D341Med (cell line): ENCODE measurements at places on chromosomes 5 and 9.

DNA sequence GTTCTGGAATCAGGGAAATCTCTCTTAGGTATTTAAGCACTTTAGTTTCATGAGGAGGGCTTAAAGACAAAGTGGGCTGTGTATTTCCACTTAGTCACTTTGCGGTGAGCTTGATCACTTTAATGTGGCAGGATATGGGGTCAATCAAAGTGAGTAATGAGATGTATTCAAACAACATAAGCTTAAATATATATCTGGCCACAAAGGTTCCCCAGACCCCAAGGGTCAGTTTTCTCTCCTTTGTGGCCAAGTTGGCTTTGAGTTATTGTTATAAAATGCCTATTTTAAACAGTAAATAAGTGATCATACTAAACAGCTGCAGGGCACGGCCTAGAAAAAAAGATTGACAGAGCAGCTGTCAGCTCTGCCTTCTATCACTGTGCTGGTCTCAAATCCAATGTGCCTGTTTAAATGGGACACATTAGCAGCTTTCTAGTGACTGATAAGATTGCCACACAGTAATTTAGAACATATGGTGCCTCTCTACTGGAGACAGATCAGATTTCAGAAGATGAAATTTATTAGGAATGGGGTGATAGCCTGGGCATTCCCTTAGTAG lies 363.9 kb downstream of the AGTPBP1 start:
- no peak for DNase-seq

DNA sequence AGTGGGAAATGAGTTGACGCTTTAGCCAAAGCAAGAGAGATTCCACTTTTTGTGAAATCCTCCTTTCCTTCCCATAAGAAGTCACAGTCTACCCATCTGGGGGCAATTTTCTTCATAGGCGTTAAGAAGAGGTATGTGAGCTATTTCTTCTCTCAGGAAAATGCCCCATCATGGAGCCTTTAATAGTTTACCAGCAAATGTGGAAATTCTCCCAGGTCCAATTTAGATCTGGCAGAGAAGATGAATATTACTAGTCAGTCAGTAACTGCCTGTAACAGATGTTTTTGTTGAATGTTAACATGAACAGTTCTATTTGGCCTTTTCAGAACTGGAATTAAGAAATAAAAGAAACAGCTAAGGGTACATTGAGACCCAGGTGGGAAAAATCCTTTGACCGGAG lies 156.4 kb upstream of the RFX3 start:
- no peak for DNase-seq

GRCh38 chr5:143147902-143148301 lies 255.6 kb downstream of the NR3C1 start:
- no peak for DNase-seq

- no peak for DNase-seq
These were observed 138.8 kb upstream of the POC5 start for GRCh38 chr5:75856056-75856455.

DNA sequence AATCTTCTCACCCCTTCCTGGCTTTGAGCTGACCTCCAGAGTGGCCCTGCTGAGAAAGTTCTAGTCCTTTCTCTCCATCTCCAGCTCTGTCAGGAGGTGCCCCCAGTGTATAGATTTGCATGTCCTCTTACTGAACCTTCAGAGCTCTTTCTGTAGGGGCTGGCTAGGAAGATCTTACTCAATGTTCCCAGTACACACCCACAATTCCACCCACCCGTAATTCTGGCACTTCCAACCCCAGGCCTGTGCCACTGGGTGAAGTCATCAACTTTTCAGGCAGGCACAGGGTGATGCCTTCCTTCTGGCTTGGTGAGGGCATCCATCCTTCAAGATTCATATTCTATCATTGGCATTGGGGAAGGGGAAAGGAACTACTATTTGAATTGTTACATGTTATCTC lies 75.9 kb downstream of the ACER2 start:
- no peak for DNase-seq

DNA sequence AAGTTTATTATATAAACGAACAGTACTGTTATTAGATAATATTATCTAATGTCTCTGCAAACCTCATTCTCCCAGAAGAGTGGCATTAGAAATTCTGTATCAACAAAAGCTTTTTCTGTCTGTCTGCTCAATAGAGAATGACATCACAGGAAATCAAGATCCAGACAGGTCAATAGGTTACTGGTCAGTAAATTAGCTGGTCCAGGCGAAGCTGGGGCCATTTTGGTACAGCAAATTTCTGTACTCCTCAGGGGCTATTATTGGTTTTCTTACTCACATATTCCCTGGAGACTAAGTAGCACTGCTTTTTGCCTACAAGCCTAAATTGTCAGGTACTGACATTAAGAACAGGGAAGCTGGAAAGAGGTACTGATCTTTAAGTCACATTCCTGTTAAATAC lies 80.5 kb downstream of the PLPP1 start:
- no peak for DNase-seq

DNA sequence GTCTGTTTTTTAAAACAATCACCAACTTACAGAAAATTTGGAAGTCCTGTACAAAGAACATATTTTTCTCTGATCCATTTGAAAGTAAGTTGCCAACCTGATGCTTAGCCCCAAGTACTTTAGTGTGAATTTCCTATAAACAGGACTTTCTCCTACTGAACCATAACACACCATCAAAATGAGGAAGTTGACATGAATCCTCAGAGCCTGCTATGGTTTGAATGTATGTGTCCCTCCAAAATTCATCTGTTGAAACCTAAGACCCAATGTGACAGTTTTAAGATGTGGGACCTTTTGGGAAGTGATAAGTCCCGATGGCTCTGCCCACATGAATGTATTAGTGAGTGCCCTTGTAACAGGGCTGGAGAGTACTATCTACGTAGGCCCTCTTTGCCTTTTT lies 6.4 kb upstream of the ACOT12 start:
- no peak for DNase-seq

DNA sequence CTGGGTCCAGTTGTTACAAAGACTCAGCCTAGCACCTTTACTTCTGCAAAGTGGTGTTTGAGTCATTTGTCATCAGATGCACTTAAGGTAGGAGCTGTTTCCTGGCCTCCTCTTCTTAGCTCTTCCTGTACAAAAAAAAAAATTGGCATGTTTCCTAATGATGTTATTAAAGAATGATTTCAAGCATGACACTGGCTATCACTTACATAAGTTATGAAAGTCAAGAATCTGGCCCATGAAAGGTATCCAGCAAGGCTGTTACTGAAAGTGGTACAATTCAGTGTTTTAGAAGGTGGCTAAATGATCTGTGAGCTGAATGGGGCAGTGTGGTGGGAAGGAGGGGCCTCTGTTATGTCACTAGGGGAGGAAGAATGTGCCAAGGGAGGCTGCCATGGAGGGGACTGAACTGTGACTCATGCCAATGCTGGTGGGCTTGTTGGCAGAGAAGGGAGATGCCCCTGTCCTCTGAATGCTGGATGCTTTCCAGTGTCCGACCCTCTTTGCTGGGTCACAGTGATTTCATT lies 175.1 kb upstream of the MAP1B start:
- DNase-seq, result no peak

GRCh38 chr9:108080285-108080684 lies 590.7 kb upstream of the KLF4 start:
- DNase-seq, result no peak

DNA sequence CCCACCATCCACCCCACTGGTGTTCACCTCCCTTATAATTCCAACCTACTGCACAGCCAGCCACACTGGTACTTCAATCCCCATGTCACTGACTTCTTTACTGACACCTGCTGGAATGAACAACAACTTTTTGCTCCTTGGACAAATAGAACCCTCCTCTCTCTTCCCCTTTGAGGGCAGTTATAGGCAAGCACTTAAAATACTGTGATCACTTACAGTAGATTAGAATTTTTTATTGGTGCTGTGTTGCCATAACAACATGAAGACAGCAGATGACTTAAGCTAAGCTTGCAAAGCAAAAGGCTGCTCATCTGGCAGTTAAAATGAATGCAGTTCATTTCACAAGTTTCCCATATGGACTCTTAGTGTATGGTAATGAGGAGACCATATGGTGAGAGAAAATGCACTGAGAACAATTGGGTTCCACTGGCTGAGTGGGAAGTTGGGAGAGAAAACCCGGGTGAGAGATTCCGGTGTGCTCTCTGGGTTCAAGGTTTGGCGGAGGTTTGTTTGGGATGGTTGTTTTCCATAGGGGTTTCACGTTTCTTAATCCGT lies 374.3 kb downstream of the EBF1 start:
- DNase-seq, result peak; percentile 42

GRCh38 chr5:107712359-107712870 lies 41.7 kb upstream of the EFNA5 start:
- DNase-seq, result no peak

DNA sequence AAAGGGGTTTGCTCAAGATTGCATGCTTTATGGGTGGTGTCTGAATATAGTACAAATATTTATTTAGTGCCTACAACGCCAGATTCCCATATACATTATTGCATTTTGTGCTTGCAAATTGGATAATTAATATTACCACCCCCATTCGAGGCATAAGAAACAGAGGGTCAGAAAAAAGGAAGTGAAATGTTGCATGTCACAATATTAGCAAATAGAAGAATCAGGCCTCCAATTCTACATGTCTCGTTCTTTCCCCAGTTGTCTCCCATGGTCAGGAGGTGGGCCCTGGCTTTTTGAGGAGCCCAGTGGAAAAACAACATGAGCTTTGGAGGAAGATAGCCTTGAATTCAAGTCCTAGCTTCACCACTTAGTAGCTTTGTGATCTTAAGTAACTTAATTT lies 98.1 kb upstream of the CCDC112 start:
- DNase-seq, result no peak

- DNase-seq, result no peak
These were observed 1603.0 kb upstream of the C9orf72 start for GRCh38 chr9:29176231-29176630.

GRCh38 chr9:131433302-131433854 lies 39.5 kb downstream of the PRRC2B start:
- DNase-seq, result no peak

GRCh38 chr5:96957254-96958049 lies 21.6 kb downstream of the LNPEP start:
- no peak for DNase-seq

GRCh38 chr5:112862085-112862484 lies 998 bp downstream of the SRP19 start:
- DNase-seq, result peak; percentile 44

DNA sequence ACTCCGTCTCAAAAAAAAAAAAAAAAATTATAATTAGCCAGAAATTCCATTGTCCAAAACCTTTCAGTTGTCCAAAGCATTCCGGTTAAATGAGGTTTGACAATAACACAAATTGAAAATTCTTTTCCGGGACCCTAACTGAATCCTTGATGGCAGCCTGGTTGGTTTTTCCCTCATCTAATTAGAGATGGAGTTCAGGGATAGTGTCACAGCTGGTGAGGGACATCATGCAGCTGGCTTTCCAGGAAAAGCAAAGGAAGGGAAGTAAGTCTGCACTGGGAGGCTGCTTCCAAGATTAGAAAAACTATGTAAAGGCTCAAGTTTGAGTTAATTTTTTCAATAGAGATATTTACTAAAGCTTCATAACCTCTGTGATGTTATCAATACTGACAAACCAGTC lies 195.4 kb downstream of the ADAMTS12 start:
- no peak for DNase-seq

- DNase-seq, result no peak
These were observed 37.6 kb downstream of the DUSP1 start for GRCh38 chr5:172733131-172733973.

DNA sequence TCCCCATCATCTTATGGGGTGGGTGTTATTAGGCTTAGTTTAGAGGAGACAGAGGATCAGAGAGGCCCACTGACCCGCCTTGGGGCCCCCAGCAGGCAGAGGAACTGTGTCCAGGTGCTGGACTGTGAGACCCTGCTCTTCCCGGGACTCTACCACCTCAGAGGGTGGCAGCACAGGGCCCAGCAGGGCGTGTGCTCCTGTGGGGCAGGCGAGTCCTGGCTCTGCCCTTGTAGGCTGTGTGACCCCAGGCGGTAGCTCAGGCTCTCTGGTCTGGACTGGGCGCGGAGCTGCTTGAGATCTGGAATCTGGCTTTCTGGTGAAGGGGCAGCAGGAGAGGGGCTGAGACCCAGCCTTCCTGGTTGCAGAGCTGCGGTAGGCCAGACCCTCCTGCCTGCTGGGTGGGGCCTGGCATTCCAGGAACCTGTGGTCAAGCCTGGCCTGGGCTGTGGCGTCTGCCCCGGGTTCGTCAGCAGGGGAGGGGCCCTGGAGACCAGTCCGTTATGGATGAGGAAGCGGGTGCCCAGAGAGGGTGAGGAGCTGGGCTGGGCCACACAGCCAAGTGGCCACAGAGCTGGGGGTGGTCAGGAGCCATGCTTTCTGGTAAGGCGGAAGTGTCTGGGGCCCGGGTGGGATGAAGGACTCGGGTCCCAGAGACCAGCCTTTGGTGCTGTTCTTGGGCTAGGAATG lies 46.5 kb downstream of the RXRA start:
- no peak for DNase-seq

GRCh38 chr5:138596105-138596881 lies 21.1 kb upstream of the HSPA9 start:
- no peak for DNase-seq

- no peak for DNase-seq
These were observed 10.6 kb downstream of the FOXD1 start for GRCh38 chr5:73437777-73438644.

GRCh38 chr9:136626066-136626725 lies 36.5 kb upstream of the EGFL7 start:
- DNase-seq, result no peak

- DNase-seq, result no peak
These were observed 2.4 kb upstream of the PPP2R2B start for GRCh38 chr5:146880966-146881365.

GRCh38 chr5:162824360-162824759 lies 613.0 kb upstream of the CCNG1 start:
- DNase-seq, result no peak

GRCh38 chr5:151904909-151905308 lies 19.7 kb downstream of the GLRA1 start:
- DNase-seq, result no peak

DNA sequence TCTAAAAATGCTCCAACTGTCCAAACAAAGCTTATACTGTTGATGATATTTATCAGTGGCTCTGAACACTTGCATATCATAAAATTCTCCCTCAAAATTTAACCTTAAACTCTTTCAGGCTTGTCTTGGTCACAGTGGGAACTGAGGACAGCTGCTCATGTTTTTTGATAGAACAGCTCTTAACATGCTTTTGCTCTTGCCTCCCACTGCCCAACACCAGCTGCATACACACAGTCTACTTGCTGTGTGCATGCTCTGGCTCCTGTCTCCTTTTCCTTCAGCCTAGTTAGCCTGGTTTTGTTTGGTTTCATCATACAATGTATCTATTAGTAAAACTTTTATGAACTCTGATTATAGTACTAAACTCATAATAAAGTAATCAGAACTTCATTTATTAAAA lies 64.6 kb downstream of the GHR start:
- DNase-seq, result no peak

- no peak for DNase-seq
These were observed 330.1 kb downstream of the ENC1 start for GRCh38 chr5:74310386-74310785.

- DNase-seq, result no peak
These were observed 173.1 kb downstream of the CCDC171 start for GRCh38 chr9:15725953-15726352.
